ENCODE measurements at places on chromosomes 2 and 18. TPM values are rescaled to one million over a fixed set of nuclear protein-coding genes. Genes with fewer than 3 reads are reported as not detected.

DNA sequence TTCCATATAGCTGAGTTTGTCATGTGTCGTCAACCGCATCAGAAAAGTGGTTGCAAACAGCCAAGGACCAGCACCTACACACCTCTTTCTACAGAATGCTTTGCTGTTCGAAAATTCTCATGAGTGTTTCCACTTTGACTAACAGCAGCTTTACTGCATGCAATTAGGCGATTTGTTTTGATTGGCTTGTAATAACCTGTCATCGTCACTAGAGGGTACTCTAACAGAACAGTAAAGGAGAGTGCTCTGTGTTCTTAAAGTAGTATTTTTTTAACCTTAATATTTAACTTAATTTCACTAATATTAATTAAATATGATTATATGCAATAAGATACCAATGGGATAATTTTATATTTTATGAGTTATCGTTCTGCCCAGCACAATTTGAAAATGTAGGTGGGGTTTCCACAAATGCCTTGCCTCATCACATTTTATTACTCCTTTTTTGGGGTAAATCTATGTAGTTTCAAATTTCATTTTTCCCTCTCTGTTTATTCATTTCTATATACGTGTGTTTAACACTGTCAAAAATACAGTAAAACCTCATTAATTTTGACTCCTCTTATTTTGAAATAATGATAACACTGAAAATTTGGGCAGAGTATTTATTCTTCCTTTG, 502.2 kb downstream of the NRXN1 start:
- peak; percentile 32 for DNase-seq

DNA sequence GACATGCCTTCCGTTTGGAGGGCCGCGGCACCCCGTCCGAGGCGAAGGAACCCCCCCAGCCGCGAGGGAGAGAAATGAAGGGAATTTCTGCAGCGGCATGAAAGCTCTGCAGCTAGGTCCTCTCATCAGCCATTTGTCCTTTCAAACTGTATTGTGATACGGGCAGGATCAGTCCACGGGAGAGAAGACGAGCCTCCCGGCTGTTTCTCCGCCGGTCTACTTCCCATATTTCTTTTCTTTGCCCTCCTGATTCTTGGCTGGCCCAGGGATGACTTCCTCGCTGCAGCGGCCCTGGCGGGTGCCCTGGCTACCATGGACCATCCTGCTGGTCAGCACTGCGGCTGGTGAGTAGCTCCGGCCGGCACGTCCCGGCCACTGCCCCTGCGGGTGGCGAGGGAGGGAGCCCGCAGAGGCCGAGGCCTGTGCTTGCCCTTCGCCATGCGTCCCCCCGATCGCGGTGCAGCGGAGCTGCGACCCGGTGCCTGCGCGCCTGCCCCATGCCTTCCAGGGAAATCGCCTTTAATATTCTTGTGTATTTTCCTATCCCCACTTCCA, 1.2 kb downstream of the BMPR2 start:
- DNase-seq = peak; percentile 13

Gene SLC9A2
- total RNA-seq = 1.4 TPM

- no peak for DNase-seq
Observed at GRCh38 chr2:113081488-113082210, 13.9 kb downstream of the IL1F10 start.

Gene ASPRV1
- 0.60 TPM for total RNA-seq

Gene ALPP
- not detected for total RNA-seq

- no peak for DNase-seq
Observed at GRCh38 chr18:22900558-22901238, 32.4 kb upstream of the RBBP8 start.

DNA sequence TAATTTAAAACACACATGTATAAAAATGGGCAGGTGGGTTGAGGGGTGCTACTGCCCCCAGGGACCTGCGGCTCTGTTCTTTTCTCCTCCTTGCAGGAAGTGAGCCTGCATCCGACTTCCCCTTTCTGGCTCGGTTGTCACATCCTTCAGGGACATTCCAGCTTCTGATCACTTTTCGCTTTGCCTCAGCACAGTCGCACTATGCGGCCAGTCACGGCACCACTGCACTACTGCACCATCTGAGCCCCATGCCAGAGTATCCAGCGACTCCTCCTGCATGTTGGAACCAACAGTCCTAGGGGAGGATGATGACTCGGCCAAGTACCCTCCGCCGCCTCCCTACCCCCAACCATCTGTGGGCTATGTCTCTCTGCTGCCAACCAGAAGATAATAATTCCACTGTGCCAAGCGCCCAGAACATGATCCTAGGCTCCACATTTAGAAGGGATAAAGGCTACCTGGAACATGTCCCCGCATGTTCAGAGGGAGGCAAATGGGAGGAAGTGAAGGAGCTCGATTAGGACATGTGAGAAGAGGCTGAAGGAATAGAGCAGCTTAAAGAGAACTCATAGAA, 17.6 kb downstream of the CDC42EP3 start:
- DNase-seq = no peak

Gene NMS
- not detected for total RNA-seq

Gene FABP1
- total RNA-seq = 0.64 TPM

Gene GPR45
- total RNA-seq = not detected

GRCh38 chr2:179344970-179345369, 80.3 kb upstream of the SESTD1 start:
- DNase-seq = no peak

GRCh38 chr2:74188018-74188601, 9.4 kb upstream of the MOB1A start:
- DNase-seq = no peak

DNA sequence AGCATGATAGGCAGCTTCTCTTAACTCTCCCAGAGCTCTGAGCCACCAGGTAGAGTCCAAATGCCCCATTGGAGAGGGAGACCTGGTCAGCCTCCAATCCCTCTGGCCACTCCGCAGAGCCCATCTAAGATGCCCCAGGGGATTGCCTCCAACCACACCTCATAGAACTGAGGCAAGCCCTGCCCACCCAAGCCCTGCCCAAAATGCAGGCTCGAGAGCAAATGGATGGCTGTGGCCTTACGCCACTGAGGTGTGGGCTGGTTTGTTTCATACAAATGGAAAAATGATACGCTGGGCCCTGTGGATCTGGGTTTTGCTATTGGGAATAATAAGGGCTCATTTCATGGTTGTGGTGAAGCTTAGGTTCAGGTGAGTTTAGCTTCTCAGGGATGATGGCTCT, 3.0 kb upstream of the TFCP2L1 start:
- no peak for DNase-seq

- no peak for DNase-seq
Observed at GRCh38 chr2:12844511-12844910, 127.8 kb downstream of the TRIB2 start.

GRCh38 chr2:206004004-206004693, 81.8 kb downstream of the INO80D start:
- DNase-seq = peak; percentile 19

- DNase-seq = no peak
Observed at GRCh38 chr2:54476852-54477251, 20.7 kb downstream of the SPTBN1 start.

DNA sequence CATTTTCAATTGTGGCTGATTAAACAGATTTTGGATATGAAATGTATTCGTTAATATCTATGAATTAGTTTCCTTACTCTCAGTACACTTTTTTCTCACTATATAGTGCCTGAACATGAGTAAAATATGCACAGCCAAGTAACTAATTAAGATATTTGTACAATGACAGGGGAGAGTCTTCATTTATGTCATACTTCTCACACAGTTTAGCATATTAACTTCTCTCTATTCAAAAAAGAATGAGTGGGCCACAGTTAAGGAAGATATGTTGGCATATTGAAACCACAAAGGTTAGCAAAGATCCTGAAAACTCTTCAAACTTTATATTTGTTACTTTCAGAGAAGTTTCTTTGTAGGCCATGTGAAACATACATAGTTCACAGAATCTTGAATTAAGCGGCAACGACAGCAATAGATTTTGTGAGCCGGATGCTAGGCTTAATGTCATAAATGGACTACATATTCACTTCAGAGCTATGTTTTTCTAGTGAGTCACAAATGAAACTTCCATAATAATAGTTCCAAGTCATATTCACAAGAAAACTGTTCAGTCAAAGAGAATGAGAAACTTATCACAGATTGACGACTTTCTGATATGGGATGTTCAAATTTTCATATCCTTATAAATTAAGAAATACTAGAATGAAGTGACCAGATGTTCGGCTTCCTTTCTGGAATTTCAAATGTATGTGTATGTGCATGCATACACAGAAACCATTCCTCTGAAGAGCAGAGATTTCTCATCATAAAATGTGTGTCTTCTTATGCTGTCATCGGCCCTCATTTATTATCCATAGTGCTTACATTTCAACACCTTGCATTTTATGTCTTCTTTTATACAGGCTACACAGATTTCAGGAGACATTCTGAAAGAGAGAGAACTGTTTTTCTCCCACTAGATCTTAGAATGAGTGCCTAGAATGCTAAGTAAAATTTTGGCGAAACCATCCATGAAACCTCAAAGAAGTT, 584.0 kb downstream of the SATB2 start:
- no peak for DNase-seq

- no peak for DNase-seq
Observed at GRCh38 chr18:76386886-76387285, 108.2 kb downstream of the ZNF516 start.

GRCh38 chr18:79540161-79540903, 139.3 kb upstream of the CTDP1 start:
- DNase-seq = no peak

- DNase-seq = no peak
Observed at GRCh38 chr2:168793596-168793995, 8.8 kb upstream of the NOSTRIN start.

DNA sequence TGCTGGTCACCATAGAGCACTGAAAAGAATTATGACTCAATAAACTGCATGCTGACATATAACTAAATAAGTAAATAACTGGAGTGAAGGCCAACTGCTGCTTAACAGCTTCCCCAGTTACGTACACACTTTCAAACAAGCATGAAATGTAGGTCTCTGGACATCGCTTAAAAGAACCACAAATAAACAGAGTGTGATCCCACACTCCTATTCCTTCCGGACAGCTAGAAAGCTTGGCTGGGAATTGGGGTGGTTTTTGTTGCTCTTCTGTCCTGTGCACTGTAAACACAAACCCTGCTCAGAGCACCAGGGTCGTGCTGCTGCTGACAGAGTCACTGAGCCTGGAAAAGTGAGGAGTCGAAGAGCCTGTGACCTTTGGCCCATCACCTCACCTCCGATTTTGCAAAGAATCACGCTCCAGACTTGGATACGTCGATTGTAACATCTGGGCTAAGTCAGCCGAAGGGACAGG, 162.7 kb upstream of the NT5C1B start:
- DNase-seq = no peak

DNA sequence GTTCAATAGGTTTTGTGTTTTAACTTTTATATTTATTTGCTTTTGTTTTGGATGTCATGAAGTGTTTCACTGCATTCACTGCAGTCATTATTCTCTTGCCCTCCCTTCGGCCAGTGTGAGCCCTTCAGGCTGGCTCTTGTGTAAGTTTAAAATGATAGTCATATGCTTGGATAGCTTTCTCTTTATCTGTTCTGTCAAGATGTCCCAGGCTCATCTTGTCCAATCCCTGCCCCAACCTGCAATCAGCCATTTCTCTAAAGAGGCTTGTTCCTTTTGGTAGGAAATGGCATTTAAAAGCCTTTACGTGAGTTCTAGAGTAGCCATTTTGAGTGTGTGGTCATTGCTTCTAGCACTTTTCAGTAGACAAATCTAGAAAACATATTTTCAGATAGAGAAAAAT, 238.0 kb upstream of the SLC39A10 start:
- peak; percentile 10 for DNase-seq

DNA sequence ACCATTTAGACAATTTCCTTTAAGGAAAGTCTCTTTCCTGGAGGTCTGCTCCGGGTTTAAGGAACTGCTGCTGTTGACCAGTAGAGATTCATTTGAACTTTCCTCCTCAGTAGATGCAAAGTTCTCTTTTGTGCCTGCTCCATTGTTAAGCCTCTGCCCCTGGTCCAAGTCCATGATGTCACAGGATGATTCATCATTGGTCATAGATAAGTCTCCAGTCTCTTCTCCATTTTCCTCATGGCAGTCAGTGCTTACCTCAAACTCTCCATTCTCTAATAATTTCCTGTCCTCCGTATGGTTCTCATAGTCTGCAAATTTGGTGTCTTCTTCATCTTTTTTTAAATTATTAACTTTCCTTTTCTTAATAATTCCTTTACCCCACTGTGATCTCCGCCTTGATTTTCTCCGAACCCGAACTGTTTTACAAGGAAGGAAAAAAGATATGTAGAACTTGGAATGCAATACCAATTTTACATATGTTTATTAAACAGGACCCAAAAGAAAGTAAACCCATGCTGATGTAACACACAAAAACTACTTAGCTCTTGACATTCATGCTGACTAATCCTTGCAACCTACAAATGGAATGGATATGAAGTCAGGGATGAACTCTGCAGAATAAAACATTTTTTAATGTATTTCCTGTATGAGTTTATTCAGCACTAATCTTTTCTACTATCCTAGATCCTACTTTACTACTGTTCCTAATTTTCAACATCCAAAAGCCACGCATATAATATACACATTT, 169.1 kb downstream of the ATAD2B start:
- peak; percentile 31 for DNase-seq

DNA sequence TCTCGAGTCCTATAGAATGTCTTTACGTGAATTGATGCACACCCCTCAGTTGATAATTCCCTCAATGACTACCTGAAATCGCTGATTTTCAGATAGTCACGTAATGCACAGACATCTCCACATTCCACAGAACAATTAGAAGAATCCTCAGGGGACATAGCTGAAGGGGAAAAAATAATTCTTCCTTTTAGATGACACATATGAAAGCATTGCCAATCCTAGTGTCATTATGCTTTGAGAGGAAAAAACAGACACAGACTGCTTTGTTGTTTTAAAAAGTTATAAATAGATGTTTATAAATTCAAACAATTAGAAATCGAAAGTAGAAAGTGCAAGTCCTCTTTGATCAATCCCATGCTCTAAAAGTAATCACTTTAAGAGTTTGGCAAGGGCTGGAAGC, 100.6 kb upstream of the FN1 start:
- no peak for DNase-seq

DNA sequence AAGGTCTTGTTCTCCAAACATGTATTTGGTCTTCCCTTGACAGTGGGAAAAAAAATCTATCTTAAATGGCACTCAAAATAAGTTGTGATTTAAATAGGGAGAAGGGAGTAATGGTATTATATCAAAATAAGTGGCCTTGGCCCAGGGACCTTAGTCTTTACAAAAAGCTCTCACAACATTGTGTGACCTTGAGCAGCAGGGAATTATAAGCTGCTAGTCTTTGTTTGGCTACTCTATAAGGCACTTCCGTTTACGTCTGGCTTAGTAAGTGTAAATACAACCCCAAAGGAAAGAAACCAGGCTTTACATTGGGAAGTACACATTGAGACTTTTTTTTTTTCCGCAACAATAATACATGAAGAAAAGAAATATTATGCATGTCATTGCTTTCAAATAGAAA, 734.0 kb upstream of the LINC00305 start:
- no peak for DNase-seq

Gene CFC1
- not detected for total RNA-seq

GRCh38 chr2:100137866-100138570, 4.4 kb downstream of the AFF3 start:
- DNase-seq = no peak

DNA sequence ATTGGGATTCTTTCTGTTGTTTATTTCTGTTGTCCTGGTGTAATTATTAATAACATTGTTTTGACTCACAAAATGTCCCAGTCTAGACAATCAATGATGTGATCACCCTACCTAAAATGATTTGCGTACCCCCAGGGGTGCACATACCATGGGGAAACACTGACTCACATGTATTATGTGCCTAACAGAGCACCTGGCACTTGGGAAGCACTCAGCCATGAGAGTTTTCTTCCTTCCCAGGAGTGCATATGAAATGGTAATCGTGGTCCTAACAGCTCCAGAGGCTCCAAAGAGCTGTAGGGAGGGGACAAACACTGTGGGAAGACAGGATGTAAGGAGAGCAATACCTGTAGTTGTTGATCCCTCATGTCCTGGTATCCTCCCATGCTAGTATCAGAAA, 187.8 kb upstream of the ERBB4 start:
- DNase-seq = no peak

Data from K562 (cell line).